ENCODE measurements at places on chromosomes 12 and 14.

DNA sequence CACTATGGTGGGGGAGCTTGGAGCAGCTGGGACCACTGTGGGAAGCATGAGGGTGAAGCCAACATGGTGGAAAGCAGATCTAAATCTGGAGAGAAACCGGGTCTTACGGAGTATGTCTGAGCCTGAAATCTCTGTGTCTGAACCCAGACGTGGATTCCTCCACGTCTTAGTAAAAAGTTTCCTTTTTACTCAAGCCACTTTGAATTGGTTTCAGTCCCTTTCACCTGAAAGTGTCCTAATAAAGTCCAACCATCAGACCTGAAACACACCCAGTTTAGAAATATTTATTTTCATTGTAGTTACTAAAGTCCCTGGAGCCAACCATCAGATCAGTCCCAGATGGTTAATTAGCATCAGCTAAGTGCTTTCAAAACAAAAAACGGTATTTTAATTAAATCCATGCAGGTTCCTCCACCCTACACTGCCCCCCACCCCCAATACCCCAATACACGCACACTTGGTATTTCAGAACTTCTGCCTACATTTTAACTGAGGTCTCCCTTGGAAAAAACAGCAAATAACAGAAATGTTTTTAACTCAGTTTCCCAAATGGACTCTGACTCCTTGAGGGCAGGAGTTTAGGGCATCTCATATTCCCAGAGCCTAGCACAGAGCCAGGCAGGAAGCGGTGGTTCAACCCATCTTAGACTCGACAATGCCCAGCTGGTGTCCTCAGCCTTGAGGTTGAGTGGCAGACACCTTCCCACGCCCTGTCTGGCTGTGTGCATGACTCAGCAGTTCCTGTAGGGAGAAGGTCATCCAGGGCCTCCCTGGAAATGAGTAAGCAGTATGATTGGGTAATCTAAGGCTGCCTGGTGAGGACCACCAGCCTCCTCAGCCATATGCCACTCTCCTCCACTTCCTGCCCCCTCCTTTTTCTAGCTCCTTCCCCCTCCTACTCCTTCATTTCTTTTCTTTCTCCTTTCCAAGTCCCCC, 175.8 kb downstream of the TTC8 start:
- DNase-seq = no peak

DNA sequence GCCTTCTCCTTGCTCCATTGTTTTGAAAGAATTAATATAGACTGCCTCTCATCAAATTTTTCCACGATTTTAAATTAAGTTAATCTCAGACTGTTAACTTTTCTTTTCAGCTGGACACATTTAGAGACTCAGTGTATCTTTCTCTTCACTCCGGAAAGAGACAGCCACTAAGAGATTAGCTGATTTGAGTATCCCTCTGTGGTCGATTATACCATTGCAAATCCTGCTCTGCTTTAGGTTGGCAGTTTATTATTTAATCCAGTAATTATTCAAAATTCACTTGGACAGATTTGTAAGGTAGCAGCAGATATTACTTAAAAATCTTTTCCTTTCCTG, 588 bp upstream of the TWF1 start:
- DNase-seq = no peak

DNA sequence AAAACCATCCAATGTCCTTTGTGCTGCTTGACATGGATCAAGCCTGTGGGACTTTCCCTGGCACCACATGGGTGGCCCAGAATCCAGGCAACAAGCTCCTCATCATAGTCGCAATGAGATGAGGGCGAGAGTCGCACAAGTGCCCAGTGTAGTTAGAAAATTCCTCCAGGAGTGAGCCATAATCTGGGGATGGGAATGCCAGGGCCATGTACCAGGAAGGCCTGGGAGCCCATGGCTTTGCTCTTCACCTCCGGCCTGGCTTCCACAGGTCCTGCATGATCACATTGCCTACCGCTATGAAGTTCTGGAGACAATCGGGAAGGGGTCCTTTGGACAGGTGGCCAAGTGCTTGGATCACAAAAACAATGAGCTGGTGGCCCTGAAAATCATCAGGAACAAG, 33.9 kb downstream of the DYRK4 start:
- no peak for DNase-seq

DNA sequence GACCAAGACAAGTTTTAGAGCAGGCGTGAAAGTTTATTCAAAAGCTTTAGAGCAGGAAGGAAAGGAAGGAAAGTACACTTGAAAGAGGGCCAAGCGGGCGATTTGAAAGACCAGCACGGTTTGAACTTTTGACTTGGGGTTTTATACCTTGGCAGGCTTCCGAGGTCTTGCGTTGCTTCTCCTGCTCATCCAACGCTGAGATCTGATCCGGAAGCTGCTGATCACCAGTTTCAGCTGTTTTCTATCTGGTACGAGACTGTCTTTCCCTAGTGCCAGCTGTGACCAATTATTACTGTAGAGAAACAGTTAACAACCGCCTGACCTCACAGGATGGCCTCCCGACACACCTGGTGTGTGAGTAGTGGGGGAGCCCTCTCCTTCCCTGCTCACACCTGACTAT, 20.6 kb upstream of the SNRPF start:
- peak; percentile 65 for DNase-seq

GRCh38 chr12:47789712-47790489, 16.9 kb downstream of the SLC48A1 start:
- DNase-seq = no peak

- DNase-seq = no peak
Measured at GRCh38 chr14:95293449-95293848, 26.3 kb downstream of the CLMN start.

DNA sequence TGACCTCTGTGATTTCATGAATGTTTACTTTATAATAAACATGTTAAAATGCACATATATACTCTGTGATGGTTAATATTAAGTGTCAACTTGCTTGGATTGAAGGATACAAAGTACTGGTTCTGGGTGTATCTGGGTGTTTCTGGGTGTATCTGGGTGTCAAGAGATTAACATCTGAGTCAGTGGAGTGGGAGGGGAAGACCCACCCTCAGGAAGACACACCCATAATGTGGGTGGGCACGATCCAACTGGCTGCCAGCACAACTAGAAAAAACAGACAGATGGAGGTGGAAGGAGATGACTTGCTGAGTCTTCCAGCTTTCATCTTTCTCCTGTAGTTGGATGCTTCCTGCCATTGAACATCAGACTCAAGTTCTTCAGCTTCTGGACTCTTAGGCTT, 11.9 kb downstream of the NUP37 start:
- no peak for DNase-seq

GRCh38 chr12:32301216-32301615, 98.1 kb upstream of the FGD4 start:
- DNase-seq = no peak

GRCh38 chr14:24439830-24440605, 2.6 kb downstream of the SDR39U1 start:
- DNase-seq = no peak

- no peak for DNase-seq
Measured at GRCh38 chr12:25420116-25420515, 133.0 kb downstream of the LMNTD1 start.

DNA sequence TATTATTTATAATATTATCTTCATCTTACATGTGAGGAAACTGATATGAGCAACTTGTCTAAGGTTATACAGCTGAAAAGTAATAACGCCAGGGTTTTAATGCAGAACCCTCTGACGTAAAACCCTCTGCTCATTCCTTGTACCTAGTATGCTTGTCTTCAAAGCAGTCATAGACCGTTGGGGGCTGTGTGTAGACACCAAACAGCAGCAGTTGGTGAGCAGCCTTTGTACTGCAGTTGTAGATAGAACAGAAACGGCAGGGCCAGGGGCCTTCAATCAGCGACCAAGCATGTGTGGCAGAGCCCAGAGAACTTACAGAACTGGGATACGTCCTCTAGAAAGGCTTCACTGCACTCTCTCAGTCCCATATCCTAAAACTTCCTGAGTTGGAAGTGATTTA, 28.1 kb downstream of the EVL start:
- no peak for DNase-seq

- DNase-seq = no peak
Measured at GRCh38 chr12:52014567-52015530, 8.1 kb downstream of the TAMALIN start.

DNA sequence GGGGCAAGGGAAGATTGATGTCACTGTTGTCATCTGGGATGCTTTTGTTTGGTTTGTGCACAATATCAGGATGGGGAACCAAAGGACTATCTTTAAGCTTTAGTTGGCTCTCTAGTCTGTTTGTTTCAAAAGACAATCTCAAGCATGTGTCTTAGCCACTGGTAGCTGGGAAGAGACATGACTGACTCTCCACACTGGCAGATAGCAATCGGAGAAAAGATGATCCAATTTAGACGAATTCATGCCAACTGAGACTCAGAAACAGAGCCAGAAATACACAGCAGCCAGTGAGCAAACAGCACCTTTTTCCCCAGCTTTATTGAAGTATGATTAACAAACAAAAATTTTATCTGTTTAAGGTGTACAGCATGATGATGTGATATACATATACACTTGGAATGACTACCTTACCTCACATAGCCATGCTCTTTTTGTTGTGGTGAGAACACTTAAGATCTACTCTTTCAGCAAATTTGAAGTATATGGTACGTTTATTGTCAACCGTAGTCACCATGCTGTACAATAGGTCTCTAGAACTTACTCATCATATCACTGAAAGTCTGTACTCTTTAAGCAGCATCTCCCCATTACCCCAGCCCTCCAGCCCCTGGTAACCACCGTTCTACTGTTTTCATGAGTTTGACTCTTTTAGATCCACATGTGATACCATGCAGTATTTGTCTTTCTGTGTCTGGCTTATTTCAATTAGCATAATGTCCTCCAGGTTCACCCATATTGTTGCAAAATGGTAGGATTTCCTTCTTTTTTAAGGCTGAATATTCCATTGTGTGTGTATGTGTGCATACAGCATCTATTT, 50.6 kb downstream of the DUSP16 start:
- no peak for DNase-seq

GRCh38 chr12:115998119-115998633, 279.3 kb downstream of the MED13L start:
- DNase-seq = peak; percentile 19

- no peak for DNase-seq
Measured at GRCh38 chr14:38808734-38809455, 294.1 kb downstream of the SEC23A start.

DNA sequence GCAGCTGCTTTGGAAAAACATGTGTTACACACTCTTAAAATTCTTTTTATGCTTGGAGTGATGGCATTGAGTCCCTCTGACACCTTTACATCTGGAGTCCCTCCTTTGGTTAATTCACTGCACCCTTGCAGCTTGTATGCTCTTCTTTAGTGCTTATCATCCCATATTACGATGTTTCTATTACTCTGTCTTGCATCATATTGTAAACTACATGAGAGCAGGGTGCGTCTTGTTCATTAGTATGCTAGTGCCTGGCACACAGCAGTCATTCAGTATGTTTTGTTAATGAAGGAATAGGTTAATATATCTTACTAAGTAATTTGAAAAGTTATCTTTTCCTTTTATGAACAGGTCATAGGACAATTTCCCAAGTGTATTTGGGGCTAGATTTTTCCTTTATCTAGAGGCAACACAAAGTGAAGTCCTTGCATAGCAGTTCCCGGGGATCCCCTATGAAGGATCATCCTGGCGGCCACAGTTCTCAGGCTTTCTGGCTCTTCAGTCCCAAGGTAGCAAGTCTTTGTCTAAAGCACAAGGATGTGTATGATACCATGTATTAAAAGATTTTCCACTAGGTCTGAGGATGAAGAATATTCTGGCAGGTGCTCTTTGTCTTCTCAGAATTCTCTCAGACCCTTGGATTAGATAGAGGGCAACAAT, 363.8 kb downstream of the FUT8 start:
- no peak for DNase-seq

- DNase-seq = no peak
Measured at GRCh38 chr12:112537710-112538396, 119.1 kb downstream of the PTPN11 start.

GRCh38 chr14:101535701-101536207, 25.5 kb upstream of the DIO3 start:
- no peak for DNase-seq

DNA sequence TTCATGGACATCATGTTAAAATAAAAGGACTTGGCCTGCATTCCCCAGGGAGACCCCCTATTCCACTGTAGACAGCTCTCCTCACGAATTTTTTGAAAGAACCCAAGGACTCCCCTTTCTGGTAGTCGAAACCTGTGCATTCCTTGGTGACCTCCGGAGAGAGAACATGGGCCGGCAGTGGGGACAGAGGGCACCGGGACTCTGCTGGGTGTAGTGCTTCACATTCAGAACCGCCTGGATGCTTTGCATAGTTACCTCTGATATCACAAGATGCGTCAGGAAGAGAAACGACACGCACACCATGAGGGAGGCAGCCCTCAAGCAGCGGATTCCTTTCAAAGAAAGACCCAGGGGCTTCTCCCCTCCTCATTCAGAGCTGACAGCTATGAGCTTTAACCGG, 9.7 kb downstream of the CKAP4 start:
- no peak for DNase-seq

- peak; percentile 26 for DNase-seq
Measured at GRCh38 chr12:30599608-30600007, 96.1 kb downstream of the IPO8 start.

DNA sequence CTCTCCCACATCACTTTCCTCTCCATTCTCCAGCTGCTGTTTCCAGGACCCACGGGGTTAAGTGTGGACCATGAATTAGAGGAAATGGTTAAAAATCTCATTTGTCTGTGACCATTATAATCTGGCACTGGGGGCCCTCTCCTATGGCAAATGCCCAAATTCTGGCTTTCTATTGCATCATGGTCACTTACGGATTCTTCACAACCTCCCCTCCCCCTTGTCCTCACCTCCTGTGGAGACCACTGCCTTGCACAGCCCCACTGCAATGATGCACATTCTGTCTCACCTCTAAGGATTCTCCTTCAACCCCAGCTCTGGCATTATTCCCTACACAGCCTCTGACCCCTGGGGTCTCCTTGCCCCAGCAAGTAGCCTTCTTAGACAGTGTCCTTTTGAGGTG, 18.9 kb downstream of the BCAT1 start:
- no peak for DNase-seq

DNA sequence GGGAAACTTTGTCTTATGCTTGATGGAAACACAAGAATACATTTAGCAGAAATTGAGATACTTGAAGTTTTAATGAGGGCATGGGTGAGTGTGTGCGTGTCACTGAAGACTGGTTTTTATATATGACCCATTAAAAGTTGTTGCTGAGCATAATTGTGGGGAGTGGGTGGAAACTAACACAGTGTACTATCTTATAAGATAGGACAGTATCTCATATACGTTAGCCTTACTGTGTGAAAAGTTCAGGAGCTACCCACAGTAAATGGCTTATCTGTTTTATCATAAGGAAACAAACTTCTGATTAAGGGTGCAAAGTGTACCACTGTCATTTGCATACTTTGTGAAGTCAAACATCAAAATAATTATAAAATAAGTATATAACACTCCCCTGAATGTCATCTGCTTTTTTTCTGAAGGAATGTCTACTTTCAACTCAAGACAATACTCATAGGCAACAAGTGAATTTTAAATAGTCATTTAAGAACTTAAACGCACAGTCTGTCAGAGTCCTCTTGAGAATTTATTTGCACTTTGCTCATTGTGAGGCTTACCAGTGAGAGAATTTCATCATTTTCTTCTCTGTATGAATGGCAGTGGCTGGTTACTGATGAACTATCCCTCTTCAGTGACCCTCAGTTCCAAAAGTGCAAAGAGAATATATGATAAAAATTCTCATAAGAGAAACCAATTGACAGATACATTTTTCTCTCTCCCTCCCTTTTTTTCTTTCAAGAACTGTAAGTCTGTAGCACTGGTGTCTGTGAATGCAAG, 4.2 kb downstream of the PDE3A start:
- DNase-seq = no peak

- no peak for DNase-seq
Measured at GRCh38 chr14:50675597-50675996, 7.5 kb upstream of the SAV1 start.

GRCh38 chr14:36738269-36738668, 76.6 kb downstream of the PAX9 start:
- DNase-seq = no peak

- DNase-seq = peak; percentile 47
Measured at GRCh38 chr14:87615822-87616679, 376.9 kb downstream of the GALC start.

All from NCI-H1105 (cell line).